ENCODE measurements at places on chromosomes 1 and 21.

GRCh38 chr1:163672976-163673758 lies 351.4 kb downstream of the NUF2 start:
- DNase-seq: no peak

DNA sequence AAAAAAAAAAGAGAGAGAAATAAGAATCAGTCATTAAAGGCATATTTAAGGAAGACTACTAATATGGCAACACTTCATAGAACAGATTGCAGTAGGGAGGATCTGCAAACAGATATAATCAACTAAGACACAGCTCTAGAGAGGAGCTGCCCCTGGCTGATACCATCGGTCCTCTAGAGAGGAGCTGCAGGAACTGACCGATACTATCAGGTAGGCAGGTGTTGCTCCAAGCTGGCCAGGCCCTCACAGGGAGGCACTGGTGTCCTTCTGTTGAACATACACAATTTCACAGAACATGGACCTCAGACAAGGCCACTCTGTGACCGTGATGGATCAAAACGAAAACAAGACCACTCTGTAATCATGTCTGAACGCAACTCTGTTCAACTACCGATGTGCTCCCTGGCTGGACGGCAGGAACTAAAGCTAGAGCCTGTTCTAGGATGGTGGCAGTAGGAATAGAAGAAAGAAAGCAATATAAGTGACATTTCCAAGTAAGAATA lies 15.5 kb downstream of the SMYD3 start:
- no peak for DNase-seq

GRCh38 chr1:162080472-162081015 lies 11.1 kb downstream of the NOS1AP start:
- DNase-seq: no peak

- DNase-seq: no peak
Measured at GRCh38 chr1:8167936-8168335, 141.8 kb upstream of the ERRFI1 start.

DNA sequence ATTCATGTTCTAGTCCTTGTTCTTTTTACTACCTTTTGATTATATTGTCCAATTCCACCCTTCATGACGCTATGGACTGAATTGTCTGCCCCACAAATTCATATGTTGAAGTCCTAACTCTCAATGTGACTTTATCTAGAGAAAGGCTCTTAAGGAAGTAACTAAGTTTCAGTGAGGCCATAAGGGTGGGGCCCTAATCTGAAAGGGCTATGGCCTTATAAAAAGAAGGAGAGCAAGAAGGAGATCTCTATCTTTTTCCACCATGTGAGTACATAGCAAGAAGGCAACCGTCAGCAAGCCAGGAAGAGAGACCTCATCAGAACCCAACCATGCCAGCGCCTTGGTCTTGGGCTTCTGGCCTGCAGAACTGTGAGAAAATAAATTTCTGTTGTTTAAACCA lies 95.9 kb downstream of the HIVEP3 start:
- DNase-seq: no peak

Measured in GOT3 (cell line).